ENCODE measurements at places on chromosomes 11 and 22.

GRCh38 chr11:123451183-123451781 is 21.2 kb downstream of the GRAMD1B start:
- no peak for DNase-seq

DNA sequence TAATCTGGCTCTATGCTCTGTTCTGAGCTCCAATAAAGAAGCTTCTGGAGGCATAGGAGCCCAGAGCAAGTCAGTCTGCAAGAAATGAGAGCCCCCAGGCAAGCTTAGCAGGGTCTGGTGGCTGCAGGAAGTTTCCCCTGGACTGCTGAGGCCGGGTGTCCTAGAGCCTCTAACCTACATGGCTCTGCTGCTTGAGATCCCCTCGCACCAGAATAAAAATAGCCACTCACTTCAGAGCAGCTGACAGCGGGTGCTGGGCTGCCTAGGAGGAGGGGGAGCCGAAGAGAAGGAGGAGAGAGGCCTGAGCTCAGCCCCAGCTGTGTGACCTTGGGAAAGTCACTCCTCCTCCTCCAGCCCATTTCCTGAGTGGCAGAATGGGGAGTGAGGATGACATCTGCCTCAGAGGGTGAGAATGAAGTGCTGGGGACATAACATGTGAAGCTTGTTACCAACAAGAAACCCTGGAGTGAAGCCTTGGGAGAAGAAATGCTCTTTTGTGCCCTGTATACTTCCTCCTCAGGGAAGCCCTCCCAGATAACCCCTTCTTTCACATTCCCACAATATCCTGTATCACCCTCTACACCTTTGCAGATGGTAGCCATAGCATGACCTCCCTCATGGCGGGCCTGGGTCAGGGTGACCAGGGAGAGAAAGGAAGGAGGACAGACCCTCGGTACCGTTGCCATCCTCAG is 3.6 kb upstream of the INPP5J start:
- DNase-seq: no peak

DNA sequence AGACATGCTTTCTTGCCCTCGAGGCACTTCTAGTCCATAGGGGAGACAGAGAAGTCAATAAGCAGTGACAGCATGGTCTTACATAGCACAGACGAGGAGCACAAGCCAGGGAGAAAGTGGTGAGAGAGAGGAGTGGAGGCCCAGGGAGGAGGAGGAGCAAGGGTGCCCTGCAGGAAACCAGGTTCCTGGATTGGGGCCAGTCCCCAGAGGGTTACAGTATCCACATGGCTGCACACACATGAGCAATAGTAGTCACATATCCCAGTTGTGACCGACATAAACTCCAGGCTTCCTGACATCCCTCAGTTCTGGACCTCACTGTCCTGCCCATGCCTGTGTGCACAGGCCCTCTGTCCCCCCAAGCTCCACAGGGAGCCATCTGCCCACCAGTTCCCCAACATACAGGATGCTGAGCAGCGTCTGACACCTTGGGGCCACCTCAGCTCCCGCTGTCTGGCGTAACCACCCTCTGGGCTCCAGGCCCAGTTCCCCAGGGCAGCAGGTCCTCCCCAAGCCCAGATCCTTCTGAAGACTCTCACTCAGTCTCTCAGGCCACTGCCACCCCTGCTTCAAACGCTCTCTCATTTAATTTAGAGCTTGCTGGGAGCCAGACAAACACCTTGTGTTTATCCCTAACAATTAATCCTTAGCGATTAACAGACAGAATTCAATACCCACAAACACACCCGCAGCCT is 53.7 kb downstream of the DSCAML1 start:
- no peak for DNase-seq

DNA sequence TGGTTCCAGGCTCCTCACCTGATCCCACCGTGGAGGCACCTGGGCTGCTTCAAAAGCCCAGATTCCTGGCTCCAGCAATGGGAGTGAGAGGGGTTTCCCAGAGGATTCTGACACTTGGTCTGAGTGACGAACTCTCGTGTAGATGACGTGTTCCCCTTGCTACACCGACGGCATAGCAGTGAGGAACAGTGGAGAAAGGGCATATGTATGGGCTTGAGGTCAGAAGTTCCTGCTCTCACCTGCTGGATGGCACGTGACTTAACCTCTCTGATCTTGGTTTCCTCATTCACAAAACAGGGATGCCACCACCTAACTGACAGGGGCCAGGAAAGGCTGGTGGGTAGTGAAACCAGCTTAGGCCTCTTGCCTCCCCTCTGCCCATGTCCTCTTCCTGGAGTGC is 30.0 kb upstream of the ARFGAP3 start:
- DNase-seq: no peak

- DNase-seq: no peak
Measured at GRCh38 chr11:63551091-63551888, 11.9 kb downstream of the PLAAT2 start.

GRCh38 chr11:110629594-110629993 is 82.6 kb downstream of the ARHGAP20 start:
- no peak for DNase-seq

- DNase-seq: no peak
Measured at GRCh38 chr11:74534216-74534945, 40.9 kb upstream of the LIPT2 start.

- no peak for DNase-seq
Measured at GRCh38 chr11:31806186-31806927, 4.8 kb downstream of the PAX6 start.

DNA sequence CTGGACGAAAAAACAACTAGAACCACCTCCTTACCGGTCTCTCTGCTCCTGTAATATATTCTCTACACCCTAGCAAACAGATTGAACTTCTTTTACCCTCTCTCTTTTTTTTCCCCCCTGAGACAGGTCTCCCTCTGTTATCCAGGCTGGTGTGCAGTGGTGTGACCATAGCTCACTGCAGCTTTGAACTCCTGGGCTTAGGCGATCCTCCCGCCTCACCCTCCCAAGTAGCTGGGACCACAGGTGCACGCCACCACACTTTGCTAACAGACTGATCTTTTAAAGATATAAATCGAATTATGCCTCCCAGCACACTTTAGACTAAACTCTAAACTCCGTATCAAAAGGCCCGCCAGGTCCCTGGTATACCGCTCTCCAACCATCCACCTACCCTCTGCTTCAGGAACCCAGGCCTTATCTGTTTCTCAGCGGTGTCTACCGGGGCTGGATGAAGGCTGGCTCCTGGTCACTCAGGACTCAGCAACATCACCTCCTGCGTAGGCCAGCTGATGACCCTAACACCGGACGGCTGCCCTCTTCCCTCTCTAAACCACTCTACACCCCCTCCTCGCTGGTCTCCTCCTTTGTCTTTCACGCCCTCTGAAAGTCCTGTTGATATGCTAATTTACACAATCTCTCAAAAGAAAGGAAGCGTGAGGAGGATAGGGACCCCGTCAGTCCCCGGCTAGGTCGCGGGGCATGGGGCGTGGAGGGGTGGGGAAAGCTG is 745 bp downstream of the C22orf39 start:
- DNase-seq: peak; percentile 23

GRCh38 chr11:122954455-122954854 is 27.2 kb downstream of the BSX start:
- no peak for DNase-seq

DNA sequence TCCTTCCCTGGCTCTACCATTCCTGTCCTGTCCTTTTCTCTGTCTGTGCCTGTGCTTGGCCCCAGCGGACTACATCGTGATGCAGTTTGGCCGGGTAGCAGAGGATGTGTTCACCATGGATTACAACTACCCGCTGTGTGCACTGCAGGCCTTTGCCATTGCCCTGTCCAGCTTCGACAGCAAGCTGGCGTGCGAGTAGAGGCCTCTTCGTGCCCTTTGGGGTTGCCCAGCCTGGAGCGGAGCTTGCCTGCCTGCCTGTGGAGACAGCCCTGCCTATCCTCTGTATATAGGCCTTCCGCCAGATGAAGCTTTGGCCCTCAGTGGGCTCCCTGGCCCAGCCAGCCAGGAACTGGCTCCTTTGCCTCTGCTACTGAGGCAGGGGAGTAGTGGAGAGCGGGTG is 20.4 kb downstream of the TUB start:
- DNase-seq: no peak

GRCh38 chr11:80007616-80008015 is 566.8 kb upstream of the TENM4 start:
- peak; percentile 4 for DNase-seq

DNA sequence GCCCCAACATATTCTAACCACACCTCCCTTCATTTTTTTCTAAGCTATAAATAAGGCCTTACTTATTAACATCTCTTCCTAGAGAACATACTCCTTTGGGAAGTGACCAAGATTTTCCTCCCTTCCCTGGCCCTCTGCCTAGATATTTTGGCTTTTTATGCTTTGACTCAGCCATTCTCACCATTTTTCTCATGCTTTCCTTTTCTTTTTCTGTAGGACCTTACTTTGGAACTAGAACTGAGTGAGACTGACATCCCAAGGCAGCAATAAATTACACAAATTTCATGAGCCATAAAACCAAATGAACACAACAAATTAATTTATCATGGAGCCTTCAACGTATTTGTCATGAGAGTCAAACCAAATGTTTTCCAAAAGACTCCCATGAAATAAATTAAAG is 142.7 kb upstream of the CTSC start:
- peak; percentile 99 for DNase-seq

DNA sequence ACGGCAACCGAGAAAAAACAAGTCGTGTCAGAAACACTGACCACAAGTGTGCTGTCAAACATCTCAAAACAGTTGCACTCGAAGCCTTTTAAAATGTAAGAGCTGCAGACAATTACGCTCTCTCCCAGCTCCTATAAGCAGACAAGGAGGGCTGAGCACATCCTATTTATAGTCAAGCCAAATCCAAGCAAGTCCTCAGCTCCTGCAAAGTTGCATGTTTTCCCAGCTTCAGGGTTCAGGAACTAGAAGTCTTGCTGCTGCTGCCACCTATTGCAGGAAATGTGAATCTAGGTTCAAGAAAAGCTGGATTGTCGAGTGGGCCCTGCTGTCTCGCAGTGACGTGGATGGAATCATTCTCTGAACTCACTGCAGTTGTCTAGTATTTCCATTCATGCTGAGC is 15.5 kb downstream of the EFCAB6 start:
- DNase-seq: peak; percentile 31

- DNase-seq: no peak
Measured at GRCh38 chr11:61120706-61121191, 18.5 kb downstream of the CD5 start.

GRCh38 chr11:85809191-85809590 is 1.8 kb downstream of the SYTL2 start:
- DNase-seq: no peak

DNA sequence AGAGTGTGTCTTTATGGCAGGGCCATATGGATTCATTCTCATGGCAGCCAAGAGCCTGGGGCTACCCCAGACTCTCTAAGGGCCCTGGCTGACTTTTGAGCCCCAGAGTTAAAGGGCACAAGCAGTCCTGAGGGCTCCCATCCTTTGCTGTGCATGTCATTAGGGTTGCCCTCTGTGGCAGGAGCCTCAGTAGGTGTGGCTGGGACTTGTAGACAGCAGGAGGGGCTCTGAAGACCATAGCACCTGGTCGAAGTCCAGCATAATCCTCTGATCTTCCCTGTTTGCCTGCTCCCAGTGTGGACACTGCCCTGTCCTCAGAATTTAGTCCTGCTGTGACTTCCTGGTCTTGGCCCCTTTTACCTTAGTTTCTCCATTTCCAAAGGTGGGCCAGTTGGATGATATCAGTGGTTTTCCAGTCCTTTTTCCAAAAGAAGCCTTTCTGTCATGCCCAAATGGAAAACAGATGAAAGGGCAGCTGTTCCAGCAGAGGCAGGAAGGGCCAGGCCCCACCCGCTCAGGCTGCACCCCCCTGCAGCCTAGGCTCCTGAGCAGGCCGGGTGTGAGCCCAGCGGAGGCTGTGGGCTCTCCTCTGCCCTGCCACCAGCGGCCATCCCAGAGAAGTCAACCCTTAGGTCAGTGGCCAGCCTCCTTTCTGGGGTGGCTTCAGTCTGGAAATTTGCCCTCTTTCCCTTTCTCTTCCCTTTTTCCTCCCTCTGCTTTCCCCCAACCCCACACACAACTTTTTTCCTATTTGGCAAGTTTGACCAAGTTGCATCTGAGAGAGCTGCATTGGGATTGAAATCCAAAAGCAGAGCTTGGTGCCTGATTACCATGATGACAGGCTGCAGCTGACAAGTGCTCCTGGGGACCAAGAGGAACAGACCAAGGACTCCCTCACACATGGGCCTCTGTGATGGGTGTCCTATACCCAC is 32.8 kb upstream of the SUSD2 start:
- no peak for DNase-seq

- DNase-seq: no peak
Measured at GRCh38 chr11:71545405-71545966, 2.7 kb upstream of the KRTAP5-9 start.

- DNase-seq: peak; percentile 79
Measured at GRCh38 chr22:36052505-36052941, 23.9 kb upstream of the RBFOX2 start.

DNA sequence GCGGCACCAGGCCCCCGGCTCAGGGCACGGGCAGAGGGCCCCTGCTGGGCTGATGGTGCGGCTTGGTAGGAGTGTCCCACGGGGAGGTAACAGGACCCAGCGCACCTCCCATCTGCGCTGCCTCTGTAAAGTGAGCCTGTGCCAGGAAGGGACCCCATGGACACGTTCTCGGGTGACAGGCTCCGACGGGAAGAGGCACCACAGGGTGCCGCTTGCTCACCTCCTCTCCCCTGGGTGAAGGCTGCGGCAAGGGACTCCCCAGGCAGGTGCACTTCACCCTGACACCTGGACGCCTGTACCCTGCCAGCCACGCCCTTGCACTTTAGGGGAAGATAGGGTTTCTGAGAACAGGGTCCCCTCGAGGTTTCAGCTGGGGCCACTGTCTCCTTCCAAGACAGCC is 48.1 kb downstream of the SHANK2 start:
- DNase-seq: no peak

GRCh38 chr11:111792314-111792713 is 26.1 kb upstream of the PPP2R1B start:
- no peak for DNase-seq

- no peak for DNase-seq
Measured at GRCh38 chr11:63843041-63843440, 4.1 kb downstream of the MARK2 start.

DNA sequence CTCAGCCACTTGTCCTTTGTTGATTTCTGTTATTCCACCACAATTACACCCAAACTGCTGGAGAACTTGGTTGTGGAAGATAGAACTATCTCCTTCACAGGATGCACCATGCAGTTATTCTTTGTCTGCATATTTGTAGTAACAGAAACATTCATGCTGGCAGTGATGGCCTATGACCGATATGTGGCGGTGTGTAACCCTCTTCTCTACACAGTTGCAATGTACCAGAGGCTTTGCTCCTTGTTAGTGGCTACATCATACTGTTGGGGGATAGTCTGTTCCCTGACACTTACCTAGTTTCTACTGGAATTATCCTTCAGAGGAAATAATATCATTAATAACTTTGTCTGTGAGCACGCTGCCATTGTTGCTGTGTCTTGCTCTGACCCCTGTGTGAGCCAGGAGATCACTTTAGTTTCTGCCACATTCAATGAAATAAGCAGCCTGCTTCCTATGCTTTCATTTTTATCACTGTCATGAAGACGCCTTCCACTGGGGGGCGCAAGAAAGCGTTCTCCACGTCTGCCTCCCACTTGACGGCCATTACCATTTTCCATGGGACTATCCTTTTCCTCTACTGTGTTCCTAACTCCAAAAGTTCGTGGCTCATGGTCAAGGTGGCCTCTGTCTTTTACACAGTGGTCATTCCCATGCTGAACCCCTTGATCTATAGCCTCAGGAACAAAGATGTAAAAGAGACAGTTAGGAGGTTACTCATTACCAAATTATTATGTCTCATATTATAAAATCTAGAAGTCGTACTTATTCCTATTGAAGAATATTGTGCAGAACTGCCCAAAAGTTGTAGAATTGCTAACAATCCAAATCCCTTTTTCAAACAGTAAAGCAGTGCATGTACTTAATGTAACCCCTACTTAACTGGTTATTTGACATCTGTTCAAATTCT is 53.2 kb downstream of the OR4C6 start:
- DNase-seq: no peak

- no peak for DNase-seq
Measured at GRCh38 chr11:24598641-24599040, 101.8 kb downstream of the LUZP2 start.
